Stimulated activated naive CD8-positive, alpha-beta T cell treated with anti-CD3 and anti-CD28 coated beads, Interleukin-15, amount 100 ng/mL, for 72 hours (primary cell): ENCODE measurements at places on chromosomes 6 and 20.

GRCh38 chr6:142945049-142945445 lies at the start of gene HIVEP2:
Gene HIVEP2, minus strand, starts transcription at chr6:142945176. Its CDS starts 170,438 bp downstream, at chr6:142774738.
- DNase-seq: peak; percentile 81

GRCh38 chr6:51618563-51618962 lies 468.9 kb downstream of the PKHD1 start:
- no peak for DNase-seq

DNA sequence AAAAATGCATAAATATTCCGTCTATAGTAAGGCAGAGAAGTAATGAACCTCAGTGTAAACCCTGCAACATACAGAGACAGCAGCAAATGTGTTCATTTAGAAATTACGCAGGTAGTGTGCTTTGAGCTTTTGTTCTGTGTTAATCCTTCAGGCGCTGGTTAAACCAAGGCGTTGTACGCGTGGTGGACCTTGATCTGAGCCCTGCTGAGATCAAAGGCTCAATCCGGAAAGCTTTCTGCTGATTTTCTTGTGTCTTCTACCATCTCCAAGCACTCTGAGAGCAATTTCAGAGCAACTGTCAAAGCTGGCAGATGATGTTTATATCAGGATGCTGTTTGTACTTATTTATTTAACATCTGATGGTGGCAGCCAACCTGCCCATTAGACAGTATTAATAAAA lies 382.8 kb downstream of the CDH26 start:
- DNase-seq: no peak

- DNase-seq: no peak
Observed at GRCh38 chr6:71124340-71124739, 164.3 kb upstream of the OGFRL1 start.

DNA sequence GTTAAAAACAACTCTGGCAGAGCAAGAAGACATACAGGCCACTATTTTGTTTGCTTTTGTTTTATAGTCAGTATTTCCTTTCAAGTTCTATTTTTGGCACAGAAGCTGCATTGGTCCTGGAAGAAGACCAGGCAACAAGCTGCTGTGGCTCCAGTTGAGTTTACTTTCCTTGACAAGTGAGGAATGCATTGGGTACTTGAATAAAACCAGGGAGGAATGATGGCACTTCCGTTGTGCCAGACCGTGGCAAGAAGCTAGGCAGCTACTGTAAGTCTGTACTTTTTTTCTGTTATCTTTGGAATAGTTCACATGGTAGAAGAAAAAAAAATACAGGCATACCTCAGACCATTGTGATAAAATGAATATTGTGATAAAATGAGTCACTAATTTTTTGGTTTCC lies 66.3 kb downstream of the NCOA3 start:
- DNase-seq: no peak
